ENCODE measurements at places on chromosomes 1 and 21. TPM values are rescaled to one million over a fixed set of nuclear protein-coding genes. Genes with fewer than 3 reads are reported as not detected.

The SLC45A1 gene
- 5.6 TPM for total RNA-seq

The SPRR2G gene
- total RNA-seq, result not detected

The CACNA1S gene
- total RNA-seq, result 0.14 TPM

The LRRC7 gene
- 9.5 TPM for total RNA-seq

The SIPA1L2 gene
- total RNA-seq, result 14.9 TPM

The NUDT17 gene
- 2.5 TPM for total RNA-seq

GRCh38 chr1:17014671-17015567 lies 3.2 kb upstream of the ATP13A2 start:
- no peak for DNase-seq

GRCh38 chr1:47931395-47931794 lies 65.8 kb downstream of the TRABD2B start:
- peak; percentile 24 for DNase-seq

DNA sequence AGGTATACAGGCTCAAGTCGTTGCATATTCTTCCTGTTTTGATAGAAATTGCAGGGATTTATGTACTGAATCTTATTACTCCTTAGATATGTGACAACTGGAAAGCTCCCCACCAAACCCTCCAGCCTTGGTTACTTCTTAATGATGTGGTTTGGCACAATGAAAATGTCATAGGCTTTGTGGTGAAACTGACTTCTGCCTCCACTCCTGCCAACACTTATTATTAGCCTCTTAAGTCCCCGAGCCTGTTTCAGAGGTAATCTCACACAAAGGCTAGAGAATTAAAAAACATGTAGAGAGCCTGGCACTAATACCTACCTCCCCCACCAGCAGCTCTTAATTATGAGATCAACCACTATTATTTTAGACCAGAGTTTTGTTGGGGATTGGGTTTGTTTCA lies 4.2 kb downstream of the COX20 start:
- DNase-seq, result no peak

DNA sequence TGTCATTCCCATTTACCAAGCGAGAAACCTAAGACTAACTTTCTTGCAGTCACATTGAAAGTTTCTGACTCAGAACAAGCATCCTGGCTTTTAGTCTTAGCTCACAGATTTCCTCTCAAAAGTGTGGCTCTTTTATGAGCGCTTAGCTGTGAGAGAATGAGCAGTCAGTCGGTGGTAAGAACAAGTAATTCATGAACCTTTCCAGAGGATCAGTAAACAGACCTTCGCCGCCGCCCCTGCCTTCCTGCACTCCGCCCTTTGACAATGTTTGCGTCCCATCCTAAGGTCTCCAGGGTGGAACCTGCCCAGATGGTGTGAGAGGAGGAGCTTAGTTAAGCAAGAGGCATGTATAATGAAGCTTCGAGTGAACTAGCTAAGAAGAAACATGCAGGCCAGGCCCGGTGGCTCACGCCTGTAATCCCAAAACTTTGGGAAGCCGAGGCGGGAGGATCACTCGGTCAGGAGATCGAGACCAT lies 142.4 kb downstream of the GLUL start:
- DNase-seq, result no peak

DNA sequence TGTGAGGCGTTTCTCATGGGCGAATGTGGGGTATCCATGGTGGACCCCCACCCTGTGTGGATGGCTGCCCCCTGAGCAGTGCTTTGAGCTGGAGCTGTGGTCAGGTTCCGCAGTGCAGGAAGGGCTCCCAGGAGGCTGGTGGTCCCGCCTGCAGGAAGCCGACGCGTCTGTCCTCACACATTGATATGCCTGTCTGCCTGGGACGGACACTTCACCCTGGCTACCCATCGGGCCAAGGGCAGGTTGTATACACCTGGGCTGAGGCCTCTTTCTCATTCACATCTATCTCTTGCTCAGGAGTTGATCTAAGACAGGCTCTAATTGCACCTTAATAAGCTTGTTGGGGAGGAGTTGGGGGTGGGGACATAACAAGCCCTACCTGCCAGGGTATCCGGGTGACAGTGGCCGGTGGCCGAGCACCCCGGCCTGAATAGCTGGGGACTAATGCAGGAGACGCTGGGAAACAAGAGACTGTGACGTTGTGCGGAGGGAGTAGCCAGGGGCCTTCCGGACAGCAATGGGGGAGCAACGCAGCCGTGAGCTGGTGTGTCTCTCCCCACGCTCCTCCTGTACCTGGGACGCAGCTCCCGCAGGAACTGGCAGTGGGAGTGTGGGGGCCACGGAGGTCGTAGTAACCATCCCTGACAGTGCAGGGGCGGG lies 21.7 kb downstream of the PDXK start:
- no peak for DNase-seq

DNA sequence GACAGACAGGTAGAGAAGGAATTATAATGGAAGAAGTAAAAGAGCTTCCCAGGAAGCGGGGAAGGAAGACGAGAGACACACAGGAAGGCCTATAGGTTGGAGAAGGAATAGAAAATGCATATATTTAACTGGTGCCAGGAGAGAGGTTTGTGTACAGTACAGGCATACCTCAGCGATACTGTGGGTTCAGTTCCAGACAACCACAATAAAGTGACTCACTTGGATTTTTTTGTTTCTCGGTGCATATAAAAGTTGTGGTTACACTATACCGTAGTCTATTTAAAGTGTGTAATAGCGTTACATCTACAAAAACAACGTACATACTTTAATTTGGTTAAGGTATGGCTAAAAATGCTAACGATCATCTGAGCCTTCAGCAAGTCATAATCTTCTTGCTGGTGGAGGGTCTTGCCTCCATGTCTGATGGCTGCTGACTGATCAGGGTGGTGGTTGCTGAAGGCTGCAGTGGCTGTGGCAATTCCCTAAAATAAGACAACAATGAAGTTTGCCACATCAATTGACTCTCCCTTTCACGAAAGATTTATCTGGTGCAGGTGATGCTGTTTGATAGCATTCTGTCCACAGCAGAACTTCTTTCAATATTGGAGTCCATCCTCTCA lies 16.0 kb downstream of the YARS1 start:
- DNase-seq, result no peak

GRCh38 chr1:200369131-200369530 lies 40.7 kb downstream of the ZNF281 start:
- DNase-seq, result no peak

DNA sequence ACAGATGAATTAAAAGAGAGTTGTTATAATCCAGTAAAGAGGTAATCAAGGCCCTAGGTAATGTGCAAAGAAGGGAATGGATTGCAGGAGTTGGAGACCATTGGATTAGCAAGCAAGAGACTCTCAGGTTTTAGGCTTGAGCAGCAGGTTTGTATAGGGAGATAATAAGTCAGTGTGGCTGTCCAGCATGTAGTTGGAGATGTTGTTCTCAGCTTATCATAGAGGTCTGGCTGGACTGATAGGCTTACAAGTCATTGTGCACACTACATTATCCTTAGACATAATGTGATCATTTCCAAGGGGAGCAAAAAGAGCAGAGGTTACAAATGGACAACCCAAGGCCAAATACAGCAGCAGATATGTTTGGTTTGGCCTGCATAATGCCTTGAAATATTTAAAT lies 45.9 kb upstream of the SAMD13 start:
- no peak for DNase-seq

DNA sequence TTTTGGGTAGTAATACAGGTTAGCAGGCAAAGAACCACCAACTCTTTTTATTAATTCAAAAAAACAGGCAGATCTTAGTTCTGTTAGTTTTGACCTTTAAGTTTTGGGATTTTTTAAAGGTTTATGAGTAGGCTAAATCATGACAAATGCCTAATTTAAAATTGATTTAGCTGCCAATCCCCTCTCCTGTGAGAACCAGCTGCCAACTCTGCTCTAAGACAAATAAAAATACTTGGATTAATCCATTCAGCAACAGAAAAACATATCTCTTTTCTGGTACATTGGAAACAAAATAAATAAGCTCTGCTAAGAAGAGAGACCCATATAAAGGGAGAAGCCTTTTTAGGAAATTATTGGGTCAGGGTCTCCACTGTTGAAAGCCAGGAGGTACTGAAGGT lies 160.8 kb downstream of the NTMT2 start:
- no peak for DNase-seq

- DNase-seq, result peak; percentile 86
Measured at GRCh38 chr21:17612023-17612564, 607 bp downstream of the BTG3 start.

DNA sequence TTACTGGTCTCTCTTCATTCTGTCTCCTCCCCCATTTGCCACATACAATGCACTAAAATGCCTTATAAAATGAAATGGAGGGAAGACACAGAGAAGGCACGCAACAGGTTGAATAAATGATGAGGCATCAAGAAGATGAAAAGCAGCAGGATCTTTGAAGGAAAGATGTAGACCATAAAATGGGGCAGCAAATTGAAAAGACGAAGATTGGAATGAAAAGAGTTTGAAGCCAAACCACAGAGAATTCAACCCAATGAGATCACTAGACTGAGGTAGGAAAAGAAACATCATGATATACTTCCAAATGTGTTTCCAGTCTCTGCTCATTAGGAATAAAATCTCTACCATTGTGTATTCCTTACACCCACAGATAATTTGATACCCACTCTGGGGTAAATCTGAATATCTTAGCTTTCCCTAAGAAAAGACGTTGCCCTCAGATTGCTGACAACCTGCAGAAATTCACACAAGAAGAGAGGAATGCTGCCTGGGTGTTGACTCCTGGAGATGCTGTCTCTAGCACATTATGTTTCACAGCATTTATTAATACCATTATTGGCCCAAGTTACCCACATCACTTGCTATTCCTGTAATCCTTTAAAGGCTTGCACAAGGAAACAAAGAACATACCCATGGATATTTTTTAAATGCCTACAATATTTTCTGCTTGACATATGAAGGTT lies 230.9 kb downstream of the LTN1 start:
- no peak for DNase-seq

- no peak for DNase-seq
Measured at GRCh38 chr1:241762713-241763339, 85.2 kb upstream of the EXO1 start.

- DNase-seq, result no peak
Measured at GRCh38 chr1:36910886-36911540, 123.3 kb downstream of the GRIK3 start.

DNA sequence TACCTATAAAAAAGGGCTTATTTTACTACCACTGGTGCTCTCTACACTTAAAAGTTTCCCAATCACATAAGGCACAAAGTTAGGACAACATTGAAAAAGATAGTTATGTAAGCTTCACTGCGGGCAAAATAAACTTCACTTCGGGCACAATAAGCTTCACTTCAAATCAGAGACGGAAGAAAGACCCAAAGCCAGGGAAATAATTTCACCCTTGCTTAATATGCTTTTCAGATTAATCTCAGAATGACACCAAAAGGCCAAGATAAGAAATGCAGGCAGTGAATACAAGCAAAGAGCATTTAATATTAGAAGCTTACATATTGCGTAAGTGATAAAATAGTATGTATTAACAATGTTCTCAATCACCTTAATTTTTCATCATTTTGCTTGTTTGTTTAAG lies 444.2 kb downstream of the SETD4 start:
- DNase-seq, result no peak

DNA sequence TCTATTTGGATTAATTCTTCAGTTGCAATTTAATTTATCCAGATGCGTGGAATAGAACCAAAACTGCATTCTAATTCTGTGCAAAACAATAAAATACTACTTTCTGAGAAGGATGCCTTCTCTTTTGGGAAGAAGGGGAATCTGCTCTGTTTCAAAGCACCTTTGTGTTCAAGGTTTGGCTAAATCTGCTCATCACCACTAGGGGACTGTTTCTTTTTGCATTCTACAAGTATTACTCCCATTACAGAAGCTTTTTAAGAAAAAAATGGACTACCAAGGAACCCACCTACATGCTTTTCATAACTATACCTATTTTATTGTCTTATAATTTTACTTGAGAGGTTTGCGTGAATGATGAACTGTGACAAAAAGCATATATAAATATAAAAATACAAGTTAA lies 18.2 kb downstream of the MRPS6 start:
- DNase-seq, result no peak

DNA sequence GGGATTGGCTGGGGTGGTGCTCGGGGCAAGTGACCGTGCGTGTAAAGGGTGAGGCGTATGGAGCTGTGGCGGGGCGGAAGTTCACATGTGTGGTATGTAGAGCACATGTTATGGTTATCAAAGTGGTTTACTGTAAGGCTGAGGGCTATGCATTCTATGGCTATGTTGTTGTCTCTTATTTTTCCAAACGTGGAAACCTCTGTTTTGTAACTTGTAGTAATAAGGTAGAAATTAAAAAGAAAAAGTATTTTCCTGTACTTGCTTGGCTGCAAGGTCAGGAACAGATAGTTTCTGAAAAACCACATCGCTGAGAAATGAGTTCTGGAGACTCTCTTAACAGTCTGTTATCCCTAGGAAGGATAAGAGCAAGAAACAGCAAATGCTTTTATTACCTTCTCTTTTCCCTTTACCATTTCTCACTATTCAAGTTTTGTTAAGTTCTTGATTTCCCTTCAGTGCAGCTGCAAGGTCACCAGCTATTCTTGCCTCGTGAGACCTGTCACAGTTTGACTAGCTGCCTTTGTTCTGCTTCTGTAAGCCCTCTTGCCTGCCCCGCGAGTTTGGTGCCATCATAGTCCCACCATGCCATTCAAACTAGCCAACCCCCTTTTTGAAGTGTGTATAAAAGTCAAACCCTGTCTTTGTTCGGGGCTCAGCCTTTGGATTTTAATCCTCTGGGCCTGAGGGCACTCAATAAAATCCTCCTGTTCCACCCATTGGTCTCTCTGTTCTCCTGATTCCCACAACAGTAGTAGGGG lies 9.5 kb downstream of the RNU1-2 start:
- peak; percentile 79 for DNase-seq

GRCh38 chr21:44440241-44441040 lies 14.9 kb upstream of the LRRC3 start:
- peak; percentile 69 for DNase-seq

DNA sequence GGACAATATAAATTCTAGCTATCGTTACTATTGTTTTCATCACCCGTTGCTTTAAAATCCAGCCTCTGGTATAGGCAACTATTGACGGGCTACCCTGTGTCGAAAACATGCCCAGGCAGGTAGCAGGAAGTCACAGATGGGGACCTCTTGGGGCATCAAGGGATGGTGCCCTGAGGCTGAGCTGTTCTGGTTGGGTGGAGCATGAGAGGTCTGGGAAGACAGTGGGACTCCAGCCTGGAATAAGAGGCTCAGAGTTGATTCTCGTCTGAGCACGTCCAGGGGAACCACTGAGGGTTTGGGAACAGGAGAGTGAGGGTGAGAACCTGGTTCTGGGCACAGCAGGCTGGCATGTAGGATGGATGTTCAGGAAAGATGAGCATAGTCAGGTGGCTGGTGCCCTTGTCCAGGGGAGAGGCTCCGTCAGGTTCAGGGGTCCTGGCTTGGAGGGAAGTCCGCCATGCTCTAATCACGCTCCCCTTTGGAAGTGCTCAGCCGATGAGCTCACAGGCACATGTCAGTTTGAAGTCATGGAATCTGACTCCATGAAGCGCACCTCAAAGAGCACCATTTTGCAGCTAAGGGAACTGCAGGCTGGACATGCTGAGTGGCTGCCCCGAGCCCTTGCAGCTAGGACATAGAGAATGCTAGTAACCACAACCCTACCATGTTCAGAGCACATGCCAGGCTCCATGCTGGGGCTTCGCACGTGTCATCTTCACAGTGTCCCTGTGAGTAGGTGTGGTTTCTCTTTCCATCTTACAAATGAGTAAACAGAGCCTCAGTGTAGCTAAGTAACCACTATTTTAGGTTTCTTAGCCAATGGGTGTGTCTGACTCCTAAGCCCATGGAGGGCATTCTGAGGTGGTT lies 21.0 kb downstream of the PCSK9 start:
- DNase-seq, result peak; percentile 67
